ENCODE measurements at places on chromosomes 4 and X. TPM values are rescaled to one million over a fixed set of nuclear protein-coding genes. Genes with fewer than 3 reads are reported as not detected.

PABPC1L2A gene
- not detected for total RNA-seq

NLGN4X gene
- 0.69 TPM for total RNA-seq

ERVMER34-1 gene
- 6.5 TPM for total RNA-seq

GRCh38 chr4:140344101-140344500 is 29.3 kb upstream of the SCOC start:
- no peak for DNase-seq

DNA sequence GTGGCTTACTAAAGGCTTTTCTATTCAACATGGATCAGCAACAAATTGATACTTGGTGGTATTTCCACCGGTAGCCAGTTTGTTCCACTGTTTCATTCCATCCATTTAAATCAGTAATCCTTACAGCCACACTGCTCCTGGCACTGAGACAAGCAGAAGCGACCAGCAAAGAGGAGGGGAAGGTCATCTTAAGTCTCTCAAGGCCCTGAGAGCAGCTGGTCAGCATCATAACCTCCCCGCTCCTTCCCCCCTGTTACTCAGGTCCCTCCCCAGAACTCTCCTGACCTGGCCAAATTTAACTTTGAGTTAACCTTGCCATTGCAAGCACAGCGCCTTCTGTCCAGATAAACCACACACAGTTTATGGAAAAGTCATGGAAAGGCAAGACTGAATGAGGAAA is 331.3 kb upstream of the KLF3 start:
- no peak for DNase-seq

DNA sequence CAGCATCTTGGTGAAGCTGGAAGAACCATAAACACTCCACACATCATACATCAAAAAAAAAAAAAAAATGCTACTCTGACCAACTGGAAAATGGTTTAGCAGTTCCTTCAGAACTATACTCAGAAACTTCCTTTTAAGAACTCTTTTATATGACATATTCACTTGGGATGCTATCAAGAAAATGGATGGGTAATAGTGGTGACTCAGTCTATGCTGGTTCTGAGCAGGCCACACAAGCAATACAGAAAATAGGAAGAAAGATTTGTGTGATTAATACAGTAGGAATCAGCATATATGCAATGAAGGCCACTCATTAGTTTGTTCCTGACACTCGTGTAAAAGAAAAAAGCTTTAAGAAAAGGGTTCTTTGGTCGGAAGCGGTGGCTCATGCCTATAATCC is 123.5 kb upstream of the FAT4 start:
- no peak for DNase-seq

GRCh38 chr4:150949943-150950342 is 65.1 kb downstream of the LRBA start:
- no peak for DNase-seq

DNA sequence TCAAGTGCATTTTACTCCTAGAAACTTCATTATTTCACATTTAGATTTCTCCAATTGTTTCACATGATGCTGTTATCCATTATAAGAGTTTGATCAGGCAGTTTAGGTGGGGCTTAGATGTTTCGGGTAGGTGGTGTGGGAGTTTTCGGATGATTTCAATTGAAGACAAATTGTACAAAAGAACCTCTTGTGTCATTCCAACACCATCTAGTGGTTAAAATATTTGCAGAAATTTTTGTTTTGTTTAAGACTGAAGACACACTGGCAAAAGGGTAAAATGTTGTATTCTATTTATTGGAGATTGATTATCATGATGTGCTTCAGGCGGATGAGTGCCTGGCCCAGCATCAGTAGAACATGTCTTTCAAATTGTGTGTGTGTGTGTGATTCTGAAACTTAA is 212.7 kb downstream of the SH3BGRL start:
- DNase-seq, result no peak

All from epithelial cell of proximal tubule (primary cell).